ENCODE measurements at places on chromosomes 2 and 18. TPM values are rescaled to one million over a fixed set of nuclear protein-coding genes. Genes with fewer than 3 reads are reported as not detected.

DNA sequence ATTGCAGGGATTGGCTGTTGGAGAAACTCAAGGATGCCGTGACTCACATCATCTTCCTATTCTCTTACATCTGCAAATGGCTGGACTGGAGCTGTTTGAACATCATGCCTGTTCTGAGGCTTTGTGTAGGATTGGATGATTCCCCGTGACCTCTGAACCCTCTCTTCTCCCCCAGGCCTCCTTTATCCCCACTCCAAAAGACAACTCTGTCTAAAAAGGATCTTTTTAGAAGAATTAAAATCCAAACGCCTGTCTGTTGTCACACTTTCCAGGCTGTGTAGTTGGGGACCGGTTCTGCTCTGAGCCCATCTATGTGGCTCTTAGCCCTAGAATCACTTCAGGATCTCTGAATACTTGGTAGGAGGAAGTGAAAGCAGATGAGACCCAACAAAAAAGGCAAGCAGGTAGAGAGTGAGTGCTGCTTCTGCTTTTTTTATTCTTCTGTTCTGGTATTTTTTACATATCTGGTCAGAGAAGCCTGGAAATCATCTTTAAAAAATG, 565 bp downstream of the SP140 start:
- DNase-seq = no peak

Gene LYPD6
- total RNA-seq = not detected

DNA sequence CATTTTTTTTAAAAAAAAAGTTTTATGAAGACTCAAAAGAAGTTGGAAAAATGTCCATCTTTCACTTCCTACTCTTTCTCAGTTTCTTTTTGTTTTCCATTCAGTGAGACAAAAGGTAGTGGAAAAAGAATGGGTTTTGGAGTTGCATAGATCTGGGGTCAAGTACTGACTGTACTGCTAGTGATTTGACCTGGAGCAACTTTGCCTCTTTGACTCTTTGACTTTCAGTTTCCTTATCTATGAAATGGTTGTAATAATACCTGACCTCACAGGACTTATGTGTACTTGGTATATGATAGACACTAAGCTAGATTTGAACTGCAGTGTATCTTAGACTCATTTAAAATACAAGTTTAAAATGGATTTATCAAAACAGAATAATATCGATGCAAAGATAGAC, 3.5 kb upstream of the KCNE4 start:
- DNase-seq = no peak

GRCh38 chr2:193581807-193582206, 1387.1 kb upstream of the TMEFF2 start:
- DNase-seq = no peak

DNA sequence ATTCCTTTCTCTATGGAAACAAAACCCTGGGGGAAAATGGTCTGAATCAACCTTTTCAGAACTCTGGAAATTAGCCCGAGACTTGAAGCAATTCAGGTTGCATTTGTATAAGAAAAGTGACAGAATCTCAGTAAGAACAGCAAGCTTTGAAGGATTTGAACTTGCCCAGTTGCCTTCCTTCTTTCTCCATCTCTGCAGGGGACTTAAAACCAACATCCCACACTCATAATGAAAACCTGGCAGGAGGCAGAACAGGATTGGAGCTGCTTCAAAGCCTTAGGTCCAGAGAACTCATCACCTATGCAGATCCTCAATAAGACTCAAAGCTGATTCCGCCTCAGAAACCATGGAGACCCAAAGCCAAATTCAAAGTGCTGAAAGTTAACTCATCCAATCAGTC, 790.5 kb upstream of the ID2 start:
- DNase-seq = no peak

Measured in activated CD8-positive, alpha-beta T cell treated with anti-CD3 and anti-CD28 coated beads, Interleukin-2, amount 10 ng/mL, durations not matched to agents 7 days and 5 days (primary cell).